Hair follicle dermal papilla cell (primary cell): ENCODE measurements at places on chromosomes 7 and 10. TPM values are rescaled to one million over a fixed set of nuclear protein-coding genes. Genes with fewer than 3 reads are reported as not detected.

Gene TIMM23B
- 24.4 and 25.5 TPM in 2 replicates for total RNA-seq

Gene CALML3
- total RNA-seq: 0.12 TPM in 1 of 2 replicates, not detected in the other

Gene PNLIPRP1
- total RNA-seq: not detected in 2 replicates

Gene NPFFR1
- not detected in 2 replicates for total RNA-seq

Gene TRPV5
- total RNA-seq: not detected in 2 replicates

Gene ANKRD1
- total RNA-seq: 0.32 and 0.36 TPM in 2 replicates

Gene SEMA3A
- 193 and 202 TPM in 2 replicates for total RNA-seq

Gene RTKN2
- total RNA-seq: 0.61 and 0.65 TPM in 2 replicates

Gene GRM3
- total RNA-seq: not detected in 2 replicates

Gene PODXL
- total RNA-seq: 2.4 TPM in 2 replicates

Gene ACSM6
- total RNA-seq: not detected in 2 replicates

Gene LSM8
- total RNA-seq: 19.7 and 21.3 TPM in 2 replicates

Gene PNLIP
- total RNA-seq: not detected in 2 replicates
